ENCODE measurements at places on chromosomes 3 and 15. TPM values are rescaled to one million over a fixed set of nuclear protein-coding genes. Genes with fewer than 3 reads are reported as not detected.
A peak's percentile ranks its signal among the peaks of the same experiment; 100 is the strongest.

GRCh38 chr15:62469874-62470688 is 305.0 kb upstream of the C2CD4B start:
- peak; percentile 75 for DNase-seq

The MFGE8 gene
- 250 TPM for total RNA-seq

The GOLGA8F gene
- total RNA-seq: not detected

DNA sequence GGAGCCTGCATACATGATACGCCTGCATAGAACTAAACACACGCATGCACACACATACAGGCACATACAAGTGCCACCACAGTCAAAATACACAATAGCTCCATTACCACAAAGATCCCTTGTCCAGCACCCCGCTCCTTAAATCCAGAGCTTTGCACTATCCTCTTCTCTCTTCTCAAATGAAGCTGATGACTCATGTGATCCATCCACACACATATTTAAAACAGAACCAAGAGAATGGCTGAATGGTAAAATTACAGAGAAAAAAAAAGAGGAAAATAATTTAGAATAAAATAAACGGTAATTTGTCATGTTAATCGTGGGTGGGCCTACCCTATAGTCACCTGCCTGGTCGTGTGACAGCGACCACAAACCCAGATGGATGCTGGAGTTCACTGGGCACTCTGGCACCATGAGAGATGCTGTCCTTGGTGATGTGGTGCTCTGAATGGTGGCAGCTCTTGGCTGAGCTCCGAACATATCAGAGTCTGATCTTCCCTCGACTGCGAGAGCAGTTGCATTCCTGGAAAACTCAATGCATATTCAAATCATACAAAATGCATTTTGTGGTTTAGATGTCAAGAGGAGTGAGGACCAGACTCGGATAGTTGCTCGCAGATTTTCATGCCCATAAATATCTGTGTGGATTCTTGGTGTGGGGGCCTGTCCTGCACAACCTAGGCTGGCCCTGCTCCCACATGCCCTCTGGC is 8.9 kb downstream of the IQSEC1 start:
- no peak for DNase-seq

The P2RY12 gene
- 2.7 TPM for total RNA-seq

- DNase-seq: no peak
Observed at GRCh38 chr15:52042051-52042851, 23.2 kb downstream of the MAPK6 start.

DNA sequence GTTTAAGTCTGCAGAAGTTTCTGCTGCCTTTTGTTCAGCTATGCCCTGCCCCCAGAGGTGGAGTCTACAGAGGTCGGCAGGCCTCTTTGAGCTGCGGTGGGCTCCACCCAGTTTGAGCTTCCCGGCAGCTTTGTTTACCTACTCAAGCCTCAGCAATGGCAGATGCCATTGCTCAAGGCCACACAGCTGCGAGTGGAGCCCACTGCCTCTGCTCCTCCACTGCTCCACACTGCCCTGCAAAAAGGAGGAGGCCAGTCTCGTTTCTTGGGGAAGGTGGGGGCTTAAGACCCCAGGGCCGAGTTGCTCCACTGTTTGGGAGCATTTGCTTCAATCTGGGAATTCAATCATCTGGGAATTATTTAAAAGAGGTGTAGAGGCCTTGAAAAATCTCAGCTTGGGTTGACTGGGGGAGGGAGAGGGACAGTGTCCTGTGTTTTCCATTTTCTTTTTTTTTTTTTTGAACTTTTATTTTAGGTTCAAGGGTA is 144.6 kb upstream of the MEF2A start:
- DNase-seq: no peak

The CD86 gene
- total RNA-seq: 8.7 TPM

- DNase-seq: no peak
Observed at GRCh38 chr3:143718463-143718862, 129.8 kb downstream of the SLC9A9 start.

- no peak for DNase-seq
Observed at GRCh38 chr3:144866476-144866875, 894.9 kb downstream of the DIPK2A start.

The NPHP3 gene
- 8.9 TPM for total RNA-seq

The CLDN16 gene
- 0.15 TPM for total RNA-seq

GRCh38 chr3:44359146-44359751 is 20.7 kb downstream of the TCAIM start:
- DNase-seq: no peak

DNA sequence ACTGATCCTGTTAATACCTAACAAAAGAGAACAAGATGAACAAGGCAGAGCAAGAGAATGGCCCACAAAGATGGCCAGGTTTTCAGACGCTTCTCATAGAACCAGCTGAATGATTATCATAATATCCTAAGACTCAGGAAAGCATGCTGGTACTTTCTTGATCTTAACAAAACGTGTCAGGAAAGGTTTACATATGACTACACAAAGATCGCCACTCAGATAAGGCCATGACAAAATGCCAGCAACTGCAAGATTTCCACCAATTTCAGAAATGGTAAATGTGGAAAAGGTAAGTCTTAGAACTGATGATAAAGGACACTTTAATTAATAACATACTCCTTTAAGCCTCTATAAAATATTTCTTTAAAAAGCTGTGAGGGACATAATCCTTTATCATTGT is 108.8 kb downstream of the DLG1 start:
- DNase-seq: no peak

DNA sequence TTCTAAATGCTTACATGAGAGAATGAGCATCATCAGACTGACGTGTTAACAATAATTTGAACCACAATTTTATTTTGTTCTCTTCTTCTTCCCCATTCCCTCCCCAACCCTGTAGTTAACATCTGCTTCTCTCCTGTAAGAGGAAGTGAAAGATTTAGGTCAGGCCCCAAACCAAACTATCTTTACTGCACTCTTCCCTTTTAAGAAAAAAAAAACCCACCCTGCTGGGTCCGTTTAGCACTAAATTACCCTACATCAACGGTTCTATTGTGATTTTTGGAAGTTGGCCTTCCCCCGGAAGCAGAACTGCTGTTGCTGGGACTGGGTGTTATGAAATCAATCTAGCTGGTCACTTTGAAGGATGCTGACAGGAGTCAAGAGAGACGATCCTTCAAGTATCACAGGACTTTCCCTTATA is 49.4 kb downstream of the NFKBIZ start:
- DNase-seq: no peak

The CAV3 gene
- 17.6 TPM for total RNA-seq

- DNase-seq: no peak
Observed at GRCh38 chr3:38566215-38566528, 70.0 kb downstream of the EXOG start.

DNA sequence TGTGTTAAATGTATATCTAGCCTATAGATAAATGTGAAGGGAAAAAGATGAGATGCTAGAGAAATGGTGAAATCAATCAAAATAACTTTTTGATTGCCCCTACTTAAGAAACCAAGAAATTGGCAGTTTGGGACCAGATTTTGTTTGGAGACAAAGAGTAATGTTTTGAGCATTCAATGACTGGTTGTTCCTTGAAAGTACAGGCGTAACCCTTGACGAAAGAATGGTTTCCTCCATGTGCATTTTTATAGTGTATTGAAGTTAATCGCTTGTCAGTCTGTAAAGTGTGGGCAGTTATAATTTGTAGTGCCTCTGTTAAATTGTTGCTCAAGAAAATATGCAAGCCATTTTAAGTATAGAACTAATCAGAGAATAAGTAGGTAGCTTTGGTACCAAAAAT is 1.2 kb downstream of the KIF23 start:
- no peak for DNase-seq

DNA sequence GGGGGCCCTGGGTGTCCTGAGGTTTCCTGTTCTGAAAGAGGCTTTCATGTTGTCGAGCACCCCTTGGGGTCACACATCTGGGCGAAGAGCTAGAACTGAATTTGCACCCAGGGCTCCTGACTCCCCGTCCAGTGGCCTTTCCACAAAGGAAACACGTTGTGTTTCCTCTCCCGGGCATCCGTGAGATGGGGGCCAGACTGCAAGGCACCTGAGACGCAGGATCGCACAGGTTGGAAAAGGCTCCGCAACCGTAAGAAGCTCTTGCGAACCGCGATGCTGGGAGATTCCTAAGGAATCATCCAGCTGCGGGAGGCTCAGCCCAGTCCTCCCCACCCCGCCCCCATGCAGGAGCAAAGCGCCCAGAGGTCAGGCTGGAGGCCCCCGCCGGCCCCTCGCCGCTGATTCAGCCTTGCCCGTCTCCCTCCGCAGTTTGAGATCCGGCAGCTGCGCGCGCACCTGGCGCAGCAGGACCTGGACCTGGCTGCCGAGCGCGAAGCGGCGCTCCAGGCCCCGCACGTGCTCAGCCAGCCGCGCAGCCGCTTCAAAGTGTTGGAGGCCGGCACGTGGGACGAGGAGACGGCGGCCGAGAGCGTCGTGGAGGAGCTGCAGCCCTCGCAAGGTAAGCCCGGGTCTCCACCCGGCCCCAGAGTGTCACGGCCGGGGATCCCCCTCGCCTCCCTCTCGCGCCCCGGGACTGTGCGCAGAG is 119.6 kb downstream of the ETFA start:
- DNase-seq: no peak

DNA sequence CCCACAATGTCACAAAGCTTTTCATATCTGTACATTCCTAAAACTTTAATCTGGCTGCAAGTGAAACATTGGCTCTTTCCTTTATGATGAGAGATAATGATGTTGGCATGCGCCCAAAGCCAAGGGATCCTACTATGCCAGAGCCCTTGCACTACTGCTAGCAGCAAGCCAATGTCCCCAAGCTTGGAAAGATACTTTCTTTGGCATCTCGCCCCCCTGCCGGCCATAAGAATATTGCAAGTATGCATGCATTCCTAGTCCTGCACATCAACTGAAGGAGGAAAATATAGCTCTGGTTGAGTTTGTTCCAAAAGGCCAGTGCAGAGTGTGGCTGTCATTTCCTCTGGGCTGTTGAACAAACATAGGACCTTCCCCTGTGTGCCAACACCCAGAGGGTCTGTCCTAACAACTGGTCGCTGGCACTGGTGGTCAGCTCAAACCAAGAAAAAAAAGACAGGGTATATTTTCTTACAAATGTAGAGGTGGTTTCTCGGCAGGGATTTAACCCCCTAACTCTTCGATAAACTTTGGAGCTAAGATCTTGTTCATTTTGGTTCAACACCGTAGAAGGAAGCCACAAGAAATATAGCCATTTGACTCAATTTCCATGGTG is 120.9 kb upstream of the ZBED2 start:
- peak; percentile 58 for DNase-seq

DNA sequence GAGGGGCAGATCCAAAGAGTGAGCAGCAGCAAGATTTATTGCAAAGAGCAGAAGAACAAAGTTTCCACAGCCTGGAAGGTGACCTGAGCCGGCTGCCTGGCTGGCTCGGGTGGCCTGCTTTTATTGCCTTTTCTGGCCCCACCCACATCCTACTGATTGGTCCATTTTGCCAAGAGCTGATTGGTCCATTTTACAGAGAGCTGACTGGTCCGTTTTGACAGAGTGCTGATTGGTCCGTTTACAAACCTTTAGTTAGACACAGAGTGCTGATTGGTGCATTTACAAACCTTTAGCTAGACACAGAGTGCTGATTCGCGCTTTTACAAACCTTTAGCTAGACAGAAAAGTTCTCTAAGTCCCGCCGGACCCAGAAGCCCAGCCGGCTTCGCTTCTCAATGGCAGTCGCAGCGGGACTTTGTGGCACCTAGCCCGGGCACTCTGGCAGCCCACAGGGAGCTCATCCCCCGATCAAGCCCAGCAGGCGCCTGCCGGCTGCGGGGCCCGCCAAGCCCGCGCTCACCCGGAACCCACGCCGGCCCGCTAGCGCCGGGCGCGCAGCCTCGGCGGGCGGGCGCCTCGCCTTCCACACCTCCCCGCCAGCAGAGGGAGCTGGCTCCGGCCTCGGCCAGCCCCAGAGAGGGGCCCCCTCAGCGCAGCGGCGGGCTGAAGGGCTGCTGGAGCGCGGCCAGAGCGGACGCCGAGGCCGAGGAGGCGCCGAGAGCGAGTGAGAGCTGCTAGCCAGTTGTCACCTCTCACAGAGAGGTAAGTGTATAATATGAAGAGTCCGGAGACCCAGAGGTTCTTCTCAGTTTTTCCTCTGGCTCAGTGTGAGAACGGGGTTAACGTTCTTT is 339.2 kb downstream of the CHL1 start:
- peak; percentile 62 for DNase-seq

- DNase-seq: no peak
Observed at GRCh38 chr3:128320551-128321340, 145.9 kb downstream of the DNAJB8 start.

The IL17RD gene
- total RNA-seq: 5.9 TPM

GRCh38 chr3:171101982-171102641 is 75.6 kb upstream of the SLC2A2 start:
- no peak for DNase-seq

The CADPS gene
- 30.7 TPM for total RNA-seq

- no peak for DNase-seq
Observed at GRCh38 chr3:105365391-105366325, 1.1 kb upstream of the ALCAM start.

DNA sequence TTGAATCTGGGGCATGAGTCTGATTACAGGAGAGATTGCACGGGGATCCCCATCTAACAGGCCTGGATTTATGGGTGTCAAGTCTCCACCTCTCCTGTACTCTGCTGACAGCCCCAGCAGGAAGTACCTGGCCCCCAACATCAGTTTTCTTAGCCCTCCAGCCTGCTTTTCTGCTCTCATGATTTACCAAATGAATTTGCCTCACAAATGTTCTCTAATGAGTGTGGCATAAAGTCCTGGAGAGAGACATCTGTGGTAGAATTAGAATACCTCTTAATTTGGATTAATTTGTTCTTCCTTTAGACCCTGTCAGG is 60.1 kb downstream of the FNDC3B start:
- no peak for DNase-seq

DNA sequence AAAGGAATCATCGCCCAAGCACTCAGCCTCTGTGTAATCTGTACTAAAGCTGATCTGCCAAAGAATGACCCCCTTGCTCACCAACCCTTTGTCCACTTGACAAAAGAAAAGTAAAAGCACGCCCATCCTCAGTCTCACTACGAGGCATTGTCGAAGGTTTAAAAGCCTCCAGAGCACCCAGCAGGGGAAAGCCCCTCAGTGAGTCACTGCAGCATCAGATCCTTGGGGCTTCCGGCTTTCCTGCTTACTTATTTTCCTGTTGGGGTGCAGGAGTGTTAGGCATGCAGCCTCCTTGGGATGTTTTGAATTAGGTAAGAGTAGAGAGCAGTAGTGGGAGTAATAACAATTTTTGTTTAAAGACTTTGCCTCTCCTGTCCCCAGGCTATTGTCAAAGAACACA is 216.1 kb downstream of the MTHFS start:
- DNase-seq: no peak
